ENCODE measurements at places on chromosomes 1 and 21.
A peak's percentile ranks its signal among the peaks of the same experiment; 100 is the strongest.

- H3K4me1 ChIP-seq, result peaks cover 4% of the 10 kb centered on the region
- H3K27ac ChIP-seq, result peak overlapping the region; percentile 71
- DNase-seq, result peak; percentile 85
- H3K36me3 ChIP-seq, result no peaks in the 10 kb centered on the region
- no peak overlapping the region for H3K4me3 ChIP-seq
- H3K27me3 ChIP-seq, result no peaks in the 10 kb centered on the region
Observed at GRCh38 chr1:226945106-226945857, 5.2 kb downstream of the COQ8A start.

GRCh38 chr1:21217812-21218596 is 41.3 kb upstream of the EIF4G3 start:
- no peaks in the 10 kb centered on the region for H3K27me3 ChIP-seq
- H3K36me3 ChIP-seq, result peaks cover 49% of the 10 kb centered on the region
- DNase-seq, result peak; percentile 58
- no peak overlapping the region for H3K4me3 ChIP-seq

DNA sequence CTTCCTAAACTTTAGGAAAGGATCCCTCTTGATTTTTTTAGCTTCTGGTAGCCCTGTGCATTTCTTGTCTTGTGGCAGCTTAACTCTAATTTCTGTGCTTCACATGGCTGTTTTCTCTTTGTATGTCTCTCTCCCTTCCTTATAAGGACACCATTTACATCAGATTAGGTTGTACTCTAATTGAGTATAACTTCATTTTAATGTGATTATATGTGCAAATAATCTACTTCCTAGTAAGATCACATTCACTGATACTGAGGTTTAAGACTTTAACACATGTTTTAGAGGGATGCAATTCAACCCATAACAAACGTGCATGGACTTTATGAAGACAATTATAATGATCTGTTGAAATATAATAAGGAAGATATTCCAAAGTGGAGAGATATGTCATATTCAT is 46.7 kb downstream of the RGS4 start:
- no peaks in the 10 kb centered on the region for H3K36me3 ChIP-seq
- no peak overlapping the region for H3K27ac ChIP-seq
- H3K4me1 ChIP-seq, result no peaks in the 10 kb centered on the region
- H3K4me3 ChIP-seq, result no peak overlapping the region
- DNase-seq, result no peak

- no peak overlapping the region for H3K27ac ChIP-seq
- H3K4me1 ChIP-seq, result no peaks in the 10 kb centered on the region
- no peak for DNase-seq
- no peak overlapping the region for H3K4me3 ChIP-seq
Observed at GRCh38 chr1:116710420-116711262, 43.1 kb upstream of the IGSF3 start.

GRCh38 chr1:98333936-98334335 is 327.6 kb upstream of the SNX7 start:
- no peaks in the 10 kb centered on the region for H3K27me3 ChIP-seq
- H3K36me3 ChIP-seq, result no peaks in the 10 kb centered on the region
- H3K4me1 ChIP-seq, result no peaks in the 10 kb centered on the region

DNA sequence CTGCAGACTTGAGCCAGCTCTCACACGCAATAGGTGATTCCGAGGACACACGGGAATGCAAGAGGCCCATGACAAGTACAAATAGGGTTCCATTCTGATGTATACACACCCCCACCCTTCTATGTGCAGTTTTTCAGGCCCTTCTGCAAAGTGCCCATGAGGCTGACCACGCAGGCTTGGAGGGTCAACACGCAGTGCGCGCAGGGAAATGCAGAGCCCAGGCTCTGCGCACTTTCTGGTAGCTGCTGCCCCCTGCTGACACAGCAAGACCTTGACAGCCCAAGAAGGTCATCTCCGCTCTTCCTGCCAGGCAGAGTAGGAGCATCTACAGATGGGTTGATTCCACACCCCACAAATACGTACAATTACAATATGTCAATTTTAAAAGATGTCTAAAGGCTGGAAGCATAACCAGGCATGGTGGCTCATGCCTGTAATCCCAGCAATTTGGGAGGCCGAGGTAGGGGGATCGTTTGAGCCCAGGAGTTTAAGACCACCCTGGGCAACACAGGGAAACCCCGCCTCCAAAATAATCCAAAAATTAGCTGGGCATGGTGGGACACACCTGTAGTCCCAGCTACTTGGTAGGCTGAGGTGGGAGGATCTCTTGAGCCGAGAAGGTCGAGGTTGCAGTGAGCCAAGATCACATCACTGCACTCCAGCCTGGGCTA is 18.5 kb downstream of the SH3BP5L start:
- peak; percentile 49 for DNase-seq
- H3K36me3 ChIP-seq, result no peaks in the 10 kb centered on the region
- H3K27ac ChIP-seq, result no peak overlapping the region
- peaks cover 12% of the 10 kb centered on the region for H3K4me1 ChIP-seq
- no peaks in the 10 kb centered on the region for H3K27me3 ChIP-seq

DNA sequence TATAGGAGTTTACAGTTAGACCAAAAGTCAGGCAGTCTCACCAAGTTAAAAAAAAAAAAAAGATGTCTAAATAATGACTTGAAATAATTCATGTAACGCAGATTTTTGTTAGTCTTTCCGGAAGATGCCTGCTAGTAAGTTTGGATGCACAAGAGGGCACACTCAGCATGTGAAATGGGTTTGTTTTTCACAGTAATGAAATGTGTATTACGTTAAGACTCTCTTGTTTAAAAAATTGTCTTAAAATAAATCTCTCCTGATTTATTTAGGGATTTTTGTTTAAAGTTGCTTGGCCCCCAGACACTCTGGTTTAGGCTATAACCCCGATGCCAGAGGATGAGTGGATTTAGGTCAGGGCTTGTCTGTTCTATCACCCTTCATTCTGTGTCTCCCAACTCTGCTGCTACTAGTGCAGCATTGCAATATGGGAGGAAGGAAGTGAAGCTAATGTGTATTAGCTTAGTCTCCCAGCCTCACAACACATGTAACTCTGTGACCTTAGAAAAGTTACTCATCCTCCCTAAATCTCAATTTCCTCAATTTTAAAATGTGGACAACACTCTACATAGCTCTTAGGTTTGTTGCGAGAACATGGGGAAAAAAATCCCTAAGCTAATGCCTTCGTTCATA is 25.7 kb downstream of the CTH start:
- H3K4me3 ChIP-seq, result no peak overlapping the region
- H3K27me3 ChIP-seq, result no peaks in the 10 kb centered on the region
- no peaks in the 10 kb centered on the region for H3K4me1 ChIP-seq
- DNase-seq, result no peak

GRCh38 chr1:57925226-57925625 is 501.4 kb upstream of the DAB1 start:
- no peaks in the 10 kb centered on the region for H3K27me3 ChIP-seq
- H3K27ac ChIP-seq, result no peak overlapping the region
- H3K4me1 ChIP-seq, result no peaks in the 10 kb centered on the region
- DNase-seq, result no peak
- no peak overlapping the region for H3K4me3 ChIP-seq

GRCh38 chr1:44609412-44609767 is 64.9 kb downstream of the TMEM53 start:
- H3K4me3 ChIP-seq, result no peak overlapping the region
- H3K36me3 ChIP-seq, result no peaks in the 10 kb centered on the region
- peak; percentile 68 for DNase-seq
- no peak overlapping the region for H3K27ac ChIP-seq

GRCh38 chr1:70142075-70142474 is 63.3 kb downstream of the LRRC40 start:
- H3K4me3 ChIP-seq, result no peak overlapping the region
- no peaks in the 10 kb centered on the region for H3K27me3 ChIP-seq
- DNase-seq, result no peak
- H3K36me3 ChIP-seq, result no peaks in the 10 kb centered on the region
- no peak overlapping the region for H3K27ac ChIP-seq

- no peaks in the 10 kb centered on the region for H3K4me1 ChIP-seq
- H3K27ac ChIP-seq, result no peak overlapping the region
- peak; percentile 71 for DNase-seq
- no peaks in the 10 kb centered on the region for H3K36me3 ChIP-seq
- H3K4me3 ChIP-seq, result no peak overlapping the region
Observed at GRCh38 chr1:226480461-226480860, 68.1 kb upstream of the STUM start.

GRCh38 chr1:29310616-29311180 is 74.4 kb downstream of the PTPRU start:
- no peak overlapping the region for H3K4me3 ChIP-seq
- H3K36me3 ChIP-seq, result no peaks in the 10 kb centered on the region
- no peak overlapping the region for H3K27ac ChIP-seq
- no peak for DNase-seq
- no peaks in the 10 kb centered on the region for H3K27me3 ChIP-seq
- H3K4me1 ChIP-seq, result no peaks in the 10 kb centered on the region

DNA sequence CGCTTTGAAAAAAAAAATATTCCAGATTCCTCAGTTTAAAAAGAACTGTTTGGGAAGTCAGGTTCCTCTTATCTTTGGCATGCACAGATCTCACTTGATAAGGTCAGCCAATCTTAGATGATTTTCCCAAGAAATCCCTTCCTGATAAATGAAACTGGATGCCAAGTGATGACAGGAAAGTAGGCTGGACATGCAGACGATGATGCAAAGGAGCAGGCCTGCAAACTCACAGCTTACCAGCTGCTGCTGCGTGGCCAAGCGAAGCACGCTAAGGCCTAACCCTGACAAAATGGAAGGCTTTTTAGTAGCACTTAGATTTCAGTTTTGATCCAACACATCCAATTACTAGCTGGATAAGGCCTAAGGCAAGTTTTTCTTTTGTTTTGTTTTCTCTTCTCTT is 10.1 kb downstream of the TADA1 start:
- H3K4me1 ChIP-seq, result no peaks in the 10 kb centered on the region
- no peaks in the 10 kb centered on the region for H3K27me3 ChIP-seq
- no peak overlapping the region for H3K27ac ChIP-seq
- no peak for DNase-seq
- H3K36me3 ChIP-seq, result peaks cover 68% of the 10 kb centered on the region

GRCh38 chr1:162560303-162561036 is 1.1 kb upstream of the UAP1 start:
- H3K4me1 ChIP-seq, result peaks cover 23% of the 10 kb centered on the region
- H3K27me3 ChIP-seq, result no peaks in the 10 kb centered on the region
- peaks cover 1% of the 10 kb centered on the region for H3K36me3 ChIP-seq
- H3K27ac ChIP-seq, result peak overlapping the region; percentile 90
- DNase-seq, result no peak

GRCh38 chr1:43306688-43307457 is 6.1 kb downstream of the TIE1 start:
- H3K27ac ChIP-seq, result no peak overlapping the region
- peak; percentile 44 for DNase-seq
- H3K4me1 ChIP-seq, result no peaks in the 10 kb centered on the region
- H3K4me3 ChIP-seq, result no peak overlapping the region
- H3K27me3 ChIP-seq, result no peaks in the 10 kb centered on the region
- H3K36me3 ChIP-seq, result no peaks in the 10 kb centered on the region

DNA sequence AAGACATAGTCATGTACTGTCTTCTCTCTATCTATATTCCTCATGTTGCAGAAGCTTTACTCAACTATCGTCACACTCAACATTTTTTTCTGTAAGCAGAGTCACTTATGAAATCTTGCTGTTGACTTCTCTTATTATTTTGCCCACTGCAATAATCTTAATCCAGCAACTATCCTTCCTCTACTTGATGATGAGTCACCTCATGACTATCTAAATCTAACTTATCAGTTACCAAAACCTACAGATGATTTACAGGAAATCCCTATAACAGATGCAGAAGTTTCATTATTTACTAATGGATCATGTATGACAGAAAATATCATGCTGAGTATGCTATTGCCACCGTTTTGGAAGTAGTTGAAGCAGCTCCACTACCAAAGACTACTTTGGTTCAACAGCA is 378.9 kb downstream of the DUSP10 start:
- no peak overlapping the region for H3K27ac ChIP-seq
- H3K4me3 ChIP-seq, result no peak overlapping the region
- H3K36me3 ChIP-seq, result no peaks in the 10 kb centered on the region
- no peaks in the 10 kb centered on the region for H3K27me3 ChIP-seq
- no peaks in the 10 kb centered on the region for H3K4me1 ChIP-seq

DNA sequence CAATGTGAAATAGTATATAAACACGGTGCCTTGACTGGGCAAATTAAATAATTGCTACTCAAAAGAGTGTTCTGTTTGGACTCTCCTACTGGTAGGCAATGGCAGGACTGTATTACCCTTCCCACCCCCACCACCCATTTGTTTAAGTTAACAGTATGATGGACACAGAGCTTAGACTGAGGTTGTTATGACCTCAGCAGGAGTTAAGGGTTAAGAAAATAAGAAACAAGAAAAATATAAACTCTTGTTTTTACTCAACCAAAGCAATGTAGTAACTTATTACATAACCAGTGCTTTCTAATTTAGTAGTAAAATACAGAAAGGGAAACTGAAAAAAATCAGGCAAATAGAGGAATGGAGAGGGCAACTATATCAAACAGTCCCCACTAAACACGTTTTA is 19.9 kb upstream of the SERPINC1 start:
- no peak for DNase-seq
- no peaks in the 10 kb centered on the region for H3K27me3 ChIP-seq
- no peaks in the 10 kb centered on the region for H3K4me1 ChIP-seq

DNA sequence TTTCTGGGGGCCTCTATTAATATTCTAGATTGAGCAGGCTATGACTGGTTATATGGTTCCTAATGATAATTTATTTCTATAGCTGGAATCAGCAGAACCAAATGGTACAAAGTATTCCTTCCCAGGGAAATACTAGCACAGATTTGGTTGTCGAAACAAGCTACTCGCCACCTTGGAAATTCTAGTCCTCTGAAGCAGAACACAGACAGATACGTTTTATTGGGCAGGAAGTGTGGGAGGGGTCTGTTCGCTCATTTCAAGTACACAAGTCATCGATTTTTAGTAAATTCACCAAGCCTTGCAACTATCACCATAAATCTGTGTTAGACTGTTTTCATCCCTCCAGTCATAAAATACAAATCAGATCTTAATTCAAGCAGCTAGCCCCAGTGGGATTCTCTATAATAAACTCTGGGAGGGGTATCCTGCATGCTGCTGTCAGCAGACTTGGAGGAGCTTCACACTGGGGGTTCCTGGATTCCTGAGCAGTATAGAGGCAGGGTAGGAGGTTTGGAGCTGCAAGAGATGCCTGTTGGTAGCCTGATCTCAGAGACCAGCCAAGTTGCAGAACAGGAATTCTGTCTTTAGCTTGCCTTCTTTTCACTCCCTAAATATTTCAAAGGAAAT is 9.8 kb upstream of the GPR137B start:
- H3K27me3 ChIP-seq, result no peaks in the 10 kb centered on the region
- H3K4me1 ChIP-seq, result no peaks in the 10 kb centered on the region
- H3K36me3 ChIP-seq, result no peaks in the 10 kb centered on the region
- H3K27ac ChIP-seq, result no peak overlapping the region
- no peak for DNase-seq
- no peak overlapping the region for H3K4me3 ChIP-seq

- H3K27ac ChIP-seq, result no peak overlapping the region
- H3K27me3 ChIP-seq, result no peaks in the 10 kb centered on the region
- DNase-seq, result no peak
- no peak overlapping the region for H3K4me3 ChIP-seq
Observed at GRCh38 chr1:35470977-35471613, 86.1 kb downstream of the KIAA0319L start.

Measured in Peyer's patch (tissue), 4 donors.